ENCODE measurements at places on chromosomes 13 and 19.

GRCh38 chr13:49806126-49806536 is 13.6 kb upstream of the KPNA3 start:
- DNase-seq: no peak

GRCh38 chr13:33089311-33089710 is 73.1 kb downstream of the KL start:
- DNase-seq: no peak

DNA sequence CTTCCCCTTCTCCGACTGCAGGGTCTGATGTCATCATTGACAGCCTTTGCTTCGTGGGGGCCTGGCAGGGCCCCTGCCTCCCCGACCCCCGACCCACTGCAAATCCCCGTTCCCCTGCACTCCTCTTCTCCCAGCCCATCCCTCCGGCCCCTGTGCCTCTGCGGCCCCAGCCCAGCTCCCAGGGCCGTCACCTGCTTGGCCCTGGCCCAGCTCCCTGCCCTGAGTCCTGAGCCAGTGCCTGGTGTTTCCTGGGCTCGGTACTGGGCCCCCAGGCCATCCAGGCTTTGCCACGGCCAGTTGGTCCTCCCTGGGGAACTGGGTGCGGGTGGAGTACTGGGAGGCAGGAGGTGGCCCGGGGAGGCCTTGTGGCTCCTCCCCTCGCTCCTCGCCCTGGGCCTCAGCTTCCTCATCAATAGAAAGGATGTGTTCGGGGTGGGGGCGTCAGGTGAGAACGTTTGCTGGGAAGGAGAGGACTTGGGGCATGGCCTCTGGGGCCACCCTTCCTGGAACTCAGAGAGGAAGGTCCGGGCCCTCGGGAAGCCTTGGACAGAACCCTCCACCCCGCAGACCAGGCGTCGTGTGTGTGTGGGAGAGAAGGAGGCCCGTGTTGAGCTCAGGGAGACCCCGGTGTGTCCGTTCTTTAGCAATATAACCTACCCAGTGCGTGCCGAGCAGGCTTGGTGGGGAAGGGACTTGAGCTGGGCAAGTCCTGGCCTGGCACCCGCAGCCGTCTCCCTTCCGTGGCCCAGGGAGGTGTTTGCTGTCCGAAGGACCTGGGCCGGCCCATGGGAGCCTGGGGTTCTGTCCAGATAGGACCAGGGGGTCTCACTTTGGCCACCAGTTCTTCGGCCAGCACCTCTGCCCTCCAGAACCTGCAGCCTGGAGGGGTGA is 15.9 kb upstream of the CELF5 start:
- no peak for DNase-seq

GRCh38 chr19:16336571-16336970 is 11.9 kb downstream of the KLF2 start:
- DNase-seq: no peak

DNA sequence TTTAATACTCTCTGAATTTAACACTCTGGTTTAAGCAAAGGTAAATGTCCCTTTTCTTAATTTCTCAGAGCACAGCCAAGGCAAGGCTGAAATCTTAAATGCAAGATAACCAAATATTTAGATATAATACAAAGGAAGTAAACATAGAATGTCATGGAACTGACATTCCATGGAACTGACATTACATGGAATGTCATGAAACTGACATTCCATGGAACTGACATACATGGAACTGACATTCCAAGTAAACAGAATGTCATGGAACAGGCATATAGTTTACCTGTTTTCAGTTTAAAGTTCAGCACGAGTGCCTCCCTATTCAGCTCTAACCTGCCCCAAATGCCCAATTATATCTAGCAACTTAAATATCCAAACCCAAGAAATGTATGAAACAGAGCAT is 21.8 kb downstream of the FGF14 start:
- no peak for DNase-seq

- peak; percentile 59 for DNase-seq
Measured at GRCh38 chr13:91313103-91313502, 34.4 kb upstream of the MIR17HG start.

DNA sequence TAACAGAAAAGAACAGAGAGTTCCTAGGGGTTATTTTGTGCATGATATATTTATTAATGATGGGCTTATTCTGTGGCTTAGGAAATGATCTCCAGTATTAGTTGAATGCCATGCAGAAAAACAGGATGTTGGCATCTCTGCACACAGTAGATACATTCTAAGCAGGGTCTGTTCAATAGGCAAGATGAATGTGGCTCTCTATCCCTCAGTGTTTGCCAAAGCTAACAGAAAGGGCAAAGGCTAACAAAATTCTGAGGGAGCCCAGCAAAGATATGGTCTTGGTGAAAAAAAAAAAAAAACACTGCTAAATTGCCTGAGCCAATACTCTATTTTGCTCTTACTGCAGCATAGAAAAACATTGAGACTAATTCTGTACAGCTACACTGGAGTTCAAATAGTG is 1095.8 kb downstream of the UQCRFS1 start:
- DNase-seq: no peak

DNA sequence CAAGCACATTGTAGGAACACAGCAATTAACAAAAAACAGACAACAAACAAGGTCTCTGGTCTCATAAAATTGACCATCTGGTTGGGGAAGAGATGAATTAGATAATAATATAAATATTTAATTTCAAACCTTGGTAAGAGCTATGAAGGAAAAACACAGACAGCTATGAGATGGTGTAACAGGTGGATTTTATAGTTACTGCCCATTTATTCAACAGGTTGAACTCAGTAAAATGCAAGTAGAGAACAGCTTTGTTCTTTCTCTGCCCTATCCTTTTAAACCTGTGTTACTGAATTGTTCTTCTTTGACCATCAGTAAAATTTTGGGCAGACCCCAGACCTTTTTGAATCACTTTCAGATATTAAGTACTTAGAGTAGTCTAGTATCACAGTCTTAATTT is 77.6 kb upstream of the FAM216B start:
- DNase-seq: no peak
